Uterus (tissue), 4 donors: ENCODE measurements at places on chromosomes 7 and 10. TPM values are rescaled to one million over a fixed set of nuclear protein-coding genes. Genes with fewer than 3 reads are reported as not detected.
A peak's percentile ranks its signal among the peaks of the same experiment; 100 is the strongest.

DNA sequence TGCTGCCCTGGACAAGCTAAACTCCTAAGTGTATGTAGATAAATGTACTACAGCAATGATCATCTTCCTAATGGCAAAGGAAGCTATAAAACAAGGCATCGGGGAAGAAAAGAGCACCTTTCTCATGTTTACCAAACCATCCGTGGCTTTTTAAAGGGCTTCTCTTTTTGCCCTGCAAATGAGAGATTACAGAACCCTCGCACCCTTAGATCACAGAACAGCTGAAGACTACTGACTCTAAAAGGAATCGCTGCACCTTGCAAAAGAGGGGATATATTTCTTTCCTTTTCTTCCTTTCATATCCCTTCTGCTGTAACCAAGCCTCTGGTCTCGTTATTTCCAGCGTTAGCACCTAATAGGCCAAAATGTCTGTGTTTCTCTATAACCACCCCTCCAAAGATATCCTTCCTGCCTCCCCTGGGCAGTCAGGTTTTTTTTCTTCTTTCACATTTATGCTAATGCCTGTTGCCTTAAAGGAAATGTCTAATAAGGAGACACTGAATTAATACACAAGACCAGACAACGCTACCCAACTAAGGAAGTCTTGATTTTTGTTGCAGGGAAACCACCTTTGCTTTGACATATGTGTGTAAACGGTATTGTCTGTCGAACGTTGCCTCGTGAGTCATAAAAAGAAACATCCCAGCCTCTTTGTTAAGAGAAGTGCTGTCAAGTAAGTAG, 10.5 kb downstream of the ST8SIA6 start:
- DNase-seq: no peak

GRCh38 chr10:43083764-43084163, 6.9 kb downstream of the RET start:
- no peak for DNase-seq

- DNase-seq: no peak
Measured at GRCh38 chr10:52566471-52567246, 205.9 kb downstream of the MBL2 start.

- no peak for DNase-seq
Measured at GRCh38 chr10:70664702-70665195, 7.6 kb upstream of the ADAMTS14 start.

DNA sequence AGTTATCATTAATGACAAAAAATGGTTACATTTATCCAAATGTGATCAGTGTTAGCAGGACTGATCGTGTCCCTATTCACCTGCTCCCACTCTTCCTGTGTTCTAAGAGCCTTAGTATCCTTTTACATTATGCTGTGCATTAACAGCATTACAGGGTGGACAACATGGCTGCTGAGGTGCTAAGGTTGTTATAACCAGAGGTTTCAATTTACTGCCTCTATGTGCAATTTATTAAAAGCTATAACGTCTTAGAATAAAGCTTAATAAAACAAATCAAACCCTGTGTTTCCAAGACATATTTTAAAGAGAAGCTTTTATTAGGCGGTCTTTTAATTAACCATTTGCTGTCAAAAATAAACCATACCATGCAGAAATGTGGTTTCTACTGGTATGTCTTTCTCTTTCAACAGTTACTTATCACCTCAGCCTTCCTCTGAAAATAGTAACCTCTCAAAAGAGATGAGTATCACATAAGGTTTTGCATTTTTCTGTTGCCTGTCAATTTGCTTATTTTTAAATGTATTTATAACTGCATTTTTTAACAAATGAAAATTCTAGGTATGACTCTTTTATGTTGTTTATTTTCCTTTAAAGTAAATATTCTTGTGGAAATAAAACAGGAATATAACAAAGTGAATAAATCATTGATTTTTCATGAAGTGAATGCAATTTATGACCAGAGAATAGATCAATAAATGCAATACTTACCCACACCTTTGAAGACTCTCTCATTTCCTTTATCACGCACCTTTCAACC, 849.8 kb upstream of the SORCS1 start:
- DNase-seq: no peak

GRCh38 chr10:47230482-47230881, 69.5 kb upstream of the GDF10 start:
- no peak for DNase-seq

GRCh38 chr7:73418113-73418703, 15.4 kb upstream of the FZD9 start:
- no peak for DNase-seq

GRCh38 chr7:106896231-106896630, 31.1 kb downstream of the PIK3CG start:
- DNase-seq: no peak

DNA sequence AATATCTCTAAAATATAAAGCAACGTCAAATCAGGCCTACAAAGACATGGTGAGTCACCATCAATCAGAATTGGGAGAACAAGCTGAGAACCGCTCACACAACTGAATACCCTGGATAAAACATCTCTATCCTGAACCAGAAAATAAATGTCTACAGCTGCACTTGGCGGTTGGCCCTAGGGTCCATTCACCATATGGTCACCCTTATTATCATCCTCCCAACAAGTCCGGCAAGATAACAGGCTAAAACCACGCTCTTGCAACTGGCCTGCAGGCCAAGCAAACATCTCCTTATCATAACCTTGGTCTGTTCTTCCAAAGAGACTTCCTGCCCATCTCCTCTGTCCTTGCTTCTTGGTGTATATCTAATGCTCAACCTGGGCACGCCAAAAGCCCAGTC, 310.7 kb downstream of the CALN1 start:
- no peak for DNase-seq

GRCh38 chr7:101635484-101635883, 6.4 kb upstream of the MYL10 start:
- no peak for DNase-seq

DNA sequence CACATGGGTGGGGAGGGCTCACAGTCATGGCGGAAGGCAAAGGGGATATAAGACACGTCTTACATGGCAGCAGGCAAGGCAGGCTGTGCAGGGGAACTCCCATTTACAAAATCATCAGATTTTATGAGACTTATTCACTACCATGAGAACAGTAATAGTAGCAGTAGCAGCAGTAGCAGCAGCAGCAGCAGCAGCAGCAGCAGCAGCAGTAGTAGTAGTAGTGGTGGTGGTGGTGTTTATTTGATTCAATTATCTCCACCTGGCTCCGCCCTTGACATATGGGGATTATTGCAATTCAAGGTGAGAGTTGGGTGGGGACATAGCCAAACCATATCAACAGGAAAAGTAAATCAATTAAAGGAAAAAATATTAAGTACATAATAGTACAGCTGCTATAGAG, 184.7 kb downstream of the LRMDA start:
- DNase-seq: no peak

DNA sequence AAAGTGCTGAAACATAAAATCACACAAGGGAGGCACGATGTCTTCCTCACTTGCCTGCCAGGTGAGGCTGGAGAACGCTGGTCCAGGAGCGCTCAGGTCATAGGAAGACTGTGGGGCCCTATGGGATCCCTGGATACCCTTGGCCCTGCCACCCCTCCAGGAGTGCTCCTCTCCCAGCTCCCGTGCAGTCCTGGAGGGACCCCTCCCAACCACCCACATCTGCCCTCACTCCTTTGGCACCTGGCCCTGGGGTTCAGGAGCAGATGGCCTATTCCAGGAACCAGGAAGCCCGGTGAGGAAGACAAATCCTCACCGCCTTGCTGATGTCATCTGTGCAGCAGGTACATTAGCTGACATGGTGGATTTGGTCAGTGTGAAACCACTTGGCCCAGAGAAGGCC, 3.7 kb upstream of the CXCL12 start:
- DNase-seq: peak; percentile 12

GRCh38 chr10:32318476-32318896, 28.5 kb downstream of the EPC1 start:
- DNase-seq: no peak

DNA sequence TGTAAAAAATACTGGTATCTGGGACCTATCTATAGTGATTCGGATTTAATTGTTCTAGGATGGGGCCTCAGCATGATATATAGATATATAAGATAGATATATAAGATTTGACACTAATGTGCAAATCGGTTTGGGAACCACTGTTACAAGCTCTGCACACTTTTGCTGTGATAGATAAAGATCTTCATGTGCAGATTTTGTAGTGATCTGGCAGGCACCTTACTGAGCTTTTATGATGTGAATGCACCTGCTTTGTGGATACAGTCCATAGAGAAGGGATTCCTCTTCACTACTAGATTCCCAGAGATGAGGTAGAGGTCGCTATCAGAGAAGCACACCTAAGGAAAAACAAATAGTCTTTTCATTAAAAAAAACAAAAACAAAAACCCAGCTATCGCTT, 33.3 kb upstream of the PCGF5 start:
- DNase-seq: no peak

The ACSL5 gene
- 7.4 TPM for total RNA-seq

The KIAA1217 gene
- total RNA-seq: 3.5 TPM

The OR9A2 gene
- total RNA-seq: not detected

The ANK3 gene
- total RNA-seq: 34.8 TPM

The NYAP1 gene
- total RNA-seq: 4.4 TPM

The FOXI2 gene
- total RNA-seq: not detected

The ZNF398 gene
- total RNA-seq: 11.0 TPM

The SEMA4G gene
- 2.6 TPM for total RNA-seq

The MYL10 gene
- total RNA-seq: not detected
